ENCODE measurements at places on chromosomes 12 and 14.

GRCh38 chr14:92121207-92121669, 268 bp downstream of the NDUFB1 start:
- no peak for DNase-seq

DNA sequence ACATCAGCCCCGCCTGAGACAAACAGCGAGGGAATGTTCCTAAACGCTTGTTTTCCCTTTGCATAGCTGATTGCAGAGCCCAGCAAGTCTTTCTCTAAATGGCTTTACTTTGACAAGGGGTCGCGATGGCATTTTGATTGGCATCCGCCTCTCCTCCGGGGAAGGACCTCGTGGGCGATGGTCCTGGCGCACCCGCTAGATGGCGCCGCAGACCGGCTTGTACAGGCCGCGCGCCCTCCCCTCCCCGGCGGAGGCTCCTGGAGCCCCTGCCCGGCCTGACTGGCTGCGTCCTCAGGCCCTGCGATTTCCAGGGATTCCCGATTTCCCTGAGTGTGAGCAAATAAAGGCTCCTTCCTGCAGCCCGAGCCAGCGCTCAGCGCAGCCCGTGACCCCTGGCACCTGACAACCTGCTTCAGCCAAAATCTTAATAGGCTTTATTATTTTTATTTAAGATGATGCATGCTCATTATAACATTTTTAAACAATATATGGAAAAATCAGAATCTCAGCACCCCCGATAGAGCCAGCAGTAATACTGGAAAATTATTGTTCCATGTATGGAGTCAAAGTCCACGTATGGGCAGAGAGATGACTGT, 468.3 kb downstream of the AACS start:
- peak; percentile 14 for DNase-seq

GRCh38 chr12:54411391-54412241, 7.5 kb downstream of the ITGA5 start:
- DNase-seq, result no peak

DNA sequence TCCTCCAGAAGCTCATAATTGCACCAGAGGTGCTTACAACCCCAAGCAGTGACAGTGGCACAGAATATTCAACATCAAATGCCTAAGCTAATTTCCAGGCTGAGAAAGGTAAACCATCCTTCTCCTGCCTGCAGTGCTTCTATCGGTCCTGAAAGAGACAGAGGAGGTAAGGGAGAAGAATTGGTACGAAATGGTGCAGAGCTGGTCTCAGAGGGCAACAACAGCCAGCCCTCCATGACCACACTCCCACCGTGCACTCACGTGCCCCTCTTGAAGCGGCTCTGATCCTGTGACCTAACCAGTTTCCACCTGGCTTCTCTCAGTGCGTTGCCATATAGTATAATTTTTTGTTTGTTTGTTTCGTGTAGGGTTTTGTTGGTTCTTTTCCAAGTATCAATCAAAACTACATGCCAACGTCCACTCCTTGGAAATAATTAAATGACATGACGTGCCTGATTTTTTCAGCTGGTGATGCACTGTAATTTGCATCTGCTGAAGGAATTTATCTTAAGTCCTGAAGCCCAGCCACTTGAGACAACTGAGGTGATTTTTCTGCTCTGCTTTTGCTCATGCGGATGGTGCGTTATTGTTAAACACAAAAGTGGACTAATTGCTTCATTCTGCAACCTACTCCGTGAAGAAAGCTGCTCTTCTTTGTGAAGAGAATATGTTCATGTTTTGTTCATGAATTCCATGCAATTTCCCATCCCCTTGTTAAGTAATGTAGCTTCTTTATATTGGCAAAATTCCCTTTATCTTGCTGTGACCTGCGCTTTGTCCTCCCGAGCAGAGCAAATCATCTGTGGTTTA, 1.3 kb upstream of the ATP2A2 start:
- no peak for DNase-seq
